ENCODE measurements at places on chromosomes 16 and 17.

GRCh38 chr17:77326076-77326591, 185.4 kb downstream of the SEC14L1 start:
- no peak for DNase-seq

GRCh38 chr16:3198334-3199072, 10.5 kb downstream of the OR1F1 start:
- DNase-seq: no peak

DNA sequence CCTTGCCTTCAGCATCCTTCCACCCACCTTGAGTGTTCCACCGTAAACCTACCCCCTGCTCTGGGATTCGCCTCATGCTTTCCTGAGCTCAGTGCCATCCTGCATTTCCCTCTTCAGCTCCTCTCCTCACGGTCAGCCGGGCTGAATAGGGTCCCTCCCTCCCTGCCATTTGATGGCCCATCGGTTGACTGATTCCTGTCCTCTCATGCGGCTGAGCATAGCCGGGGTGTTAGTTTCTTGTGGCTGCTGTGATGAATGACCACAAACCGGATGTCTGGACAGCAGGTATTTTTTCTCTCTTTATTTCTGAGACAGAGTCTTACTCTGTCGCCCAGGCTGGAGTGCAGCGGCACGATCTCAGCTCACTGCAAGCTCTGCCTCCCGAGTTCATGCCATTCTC, 44.1 kb upstream of the MGAT5B start:
- DNase-seq: no peak

GRCh38 chr17:52823155-52823554, 664.6 kb upstream of the CA10 start:
- no peak for DNase-seq

GRCh38 chr17:48053758-48054237, 5.6 kb downstream of the NFE2L1 start:
- no peak for DNase-seq

DNA sequence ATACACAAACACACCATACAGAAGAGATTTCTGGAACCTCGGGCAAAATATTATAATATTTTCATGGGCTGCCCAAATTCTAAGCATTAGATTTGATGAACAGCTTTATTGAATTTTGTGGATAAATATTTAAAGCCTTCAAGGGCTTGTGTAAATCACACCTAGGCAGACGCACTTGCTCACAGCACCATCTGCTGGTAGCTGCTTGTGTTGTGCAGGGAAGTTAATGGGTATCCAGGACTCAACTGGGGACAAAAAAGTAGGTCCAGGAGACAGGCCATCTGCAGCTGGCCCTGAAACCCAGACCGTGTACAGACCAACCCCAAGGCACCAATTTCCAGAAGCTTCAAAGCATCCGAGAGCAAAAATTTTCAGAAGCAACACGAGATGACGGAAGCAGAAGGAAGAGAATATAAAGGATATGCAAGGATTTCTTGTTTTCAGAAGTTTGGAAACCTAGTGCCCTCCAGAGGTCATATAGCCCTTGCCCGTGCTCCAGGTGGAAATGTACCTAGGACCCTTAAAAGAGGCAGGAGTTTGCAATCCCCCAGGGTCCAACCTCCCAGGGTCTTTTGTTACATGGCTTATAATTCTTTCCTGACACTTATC, 140.0 kb downstream of the CHD9NB start:
- peak; percentile 9 for DNase-seq

DNA sequence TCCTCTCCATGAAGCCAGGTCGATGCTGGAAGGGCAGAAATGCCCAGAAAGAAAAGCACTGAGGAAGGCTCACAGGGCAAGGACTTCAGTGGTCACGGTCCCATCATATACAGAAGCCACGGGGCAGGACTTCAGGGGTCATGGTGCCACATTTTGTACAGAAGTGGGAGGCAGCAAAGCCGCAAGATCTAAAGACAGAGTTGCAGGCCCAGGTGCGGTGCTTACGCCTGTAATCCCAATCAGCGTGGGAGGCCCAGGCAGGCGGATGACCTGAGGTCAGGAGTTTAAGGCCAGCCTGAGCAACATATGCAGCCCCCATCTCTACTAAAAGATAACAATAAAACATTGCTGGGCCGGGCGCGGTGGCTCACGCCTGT, 96.0 kb downstream of the NXN start:
- DNase-seq: no peak

DNA sequence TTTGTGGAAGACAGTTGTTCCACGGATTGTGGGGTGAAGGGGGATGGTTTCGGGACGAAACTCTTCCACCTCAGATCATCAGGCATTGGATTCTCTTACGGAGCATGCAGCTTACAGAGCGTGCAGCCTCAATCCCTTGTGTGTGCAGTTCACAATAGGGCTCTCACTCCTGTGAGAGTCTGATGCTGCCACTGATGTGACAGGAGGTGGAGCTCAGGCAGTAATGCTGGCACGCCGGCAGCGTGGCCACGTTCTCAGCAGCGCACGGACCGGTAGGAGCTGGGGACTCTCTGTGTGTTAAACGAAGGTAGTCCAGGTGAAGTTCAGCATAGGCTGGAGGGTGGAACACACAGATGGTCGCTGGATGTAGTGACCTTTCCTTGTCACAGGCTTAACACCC, 37.8 kb downstream of the SEC14L1 start:
- DNase-seq: no peak

- DNase-seq: no peak
Observed at GRCh38 chr16:82728901-82729300, 102.1 kb downstream of the CDH13 start.

DNA sequence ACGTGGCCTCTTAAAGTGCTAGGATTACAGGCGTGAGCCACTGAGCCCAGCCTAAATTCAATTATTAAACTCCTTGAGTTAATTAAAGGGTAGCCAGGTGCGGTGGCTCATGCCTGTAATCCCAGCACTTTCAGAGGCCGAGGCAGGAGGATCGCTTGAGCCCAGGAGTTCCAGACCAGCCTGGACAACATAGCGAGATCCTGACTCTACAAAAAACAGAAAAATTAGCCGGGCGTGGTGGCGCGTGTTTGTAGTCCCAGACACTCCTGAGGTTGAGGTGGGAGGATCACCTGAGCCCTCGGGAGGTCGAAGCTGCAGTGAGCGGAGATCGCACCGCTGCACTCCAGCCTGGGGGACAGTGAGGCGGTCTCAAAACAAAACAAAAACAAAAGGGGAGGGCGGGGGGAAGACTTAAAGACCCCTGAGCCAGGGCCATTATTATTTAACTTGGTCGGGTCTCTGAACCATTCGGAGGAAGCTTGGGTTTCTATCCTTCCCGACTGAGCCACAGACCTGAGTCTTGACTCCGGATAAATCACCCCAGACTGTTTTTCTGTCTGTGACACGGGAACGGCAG, 19.5 kb downstream of the BCL7C start:
- DNase-seq: no peak

All from stimulated activated CD4-positive, alpha-beta T cell treated with anti-CD3 and anti-CD28 coated beads, Interleukin-12 subunit alpha, Interleukin-12 subunit beta, amount 100 ng/mL, for 48 hours (primary cell).